ENCODE measurements at places on chromosomes 5 and 9. TPM values are rescaled to one million over a fixed set of nuclear protein-coding genes. Genes with fewer than 3 reads are reported as not detected.

Gene PCDHGA2
- 2.6 TPM for total RNA-seq

Gene OGN
- not detected for total RNA-seq

Gene SURF6
- total RNA-seq, result 17.1 TPM

Gene CSF2
- 31.6 TPM for total RNA-seq

Gene WNT8A
- not detected for total RNA-seq

Gene ENTREP1
- total RNA-seq, result 5.7 TPM

Gene CAVIN4
- 3.3 TPM for total RNA-seq

Gene SAPCD2
- total RNA-seq, result 6.1 TPM

Gene SLC1A3
- total RNA-seq, result not detected

Gene SPATA31C1
- total RNA-seq, result not detected

Gene ADAMTSL2
- total RNA-seq, result 0.05 TPM

Gene C9orf50
- total RNA-seq, result not detected

Gene TMEM252
- total RNA-seq, result not detected

Gene FAM153A
- not detected for total RNA-seq

Gene TAS2R1
- total RNA-seq, result not detected

Data from glomerular endothelial cell (primary cell).